ENCODE measurements at places on chromosomes 6 and 20.

- no peak for DNase-seq
Measured at GRCh38 chr6:140909625-140910024, 1223.1 kb upstream of the GJE1 start.

DNA sequence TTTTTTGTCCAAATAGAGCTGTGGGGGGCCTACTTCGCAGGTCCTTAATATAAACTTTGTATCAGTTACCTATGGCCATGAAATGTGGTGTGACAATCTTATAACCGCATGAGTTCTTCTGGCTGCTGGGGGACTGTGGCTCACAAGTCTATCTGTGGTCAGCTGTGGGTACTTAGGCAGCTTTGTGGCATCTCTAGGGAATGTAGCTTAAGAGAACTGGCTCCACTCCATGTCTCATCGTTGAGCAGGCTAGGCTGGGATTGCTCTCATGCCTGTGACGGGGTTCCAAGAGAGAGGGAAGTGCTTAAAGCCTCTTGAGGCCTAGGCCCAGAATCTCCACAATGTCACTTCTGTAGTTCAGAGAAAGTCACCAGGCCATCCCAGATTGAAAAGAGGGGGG lies 140.5 kb downstream of the BTBD3 start:
- no peak for DNase-seq

GRCh38 chr6:24052590-24052961 lies 73.4 kb upstream of the NRSN1 start:
- no peak for DNase-seq

DNA sequence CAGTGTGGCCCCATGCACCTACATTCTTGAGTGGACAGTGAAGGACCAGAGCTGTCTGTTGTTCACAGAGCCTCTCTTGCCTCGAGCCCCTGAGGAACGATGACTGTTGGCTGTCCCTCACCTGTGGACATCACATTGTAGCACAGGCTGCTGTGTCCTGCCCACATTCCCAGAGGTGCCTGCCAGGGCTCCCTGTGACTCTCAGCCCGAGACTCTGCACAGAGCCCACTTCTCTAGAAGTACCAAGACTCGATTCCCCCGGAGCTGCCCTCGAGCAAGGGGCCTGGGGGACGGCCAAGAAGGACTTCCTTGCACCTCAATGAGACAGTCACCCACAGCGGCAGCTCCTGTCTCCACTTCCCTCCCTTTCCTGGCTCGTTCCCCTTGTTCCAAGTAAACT lies 28.6 kb upstream of the DLGAP4 start:
- DNase-seq: no peak

GRCh38 chr6:149012040-149012545 lies 265.3 kb downstream of the UST start:
- DNase-seq: no peak
